ENCODE measurements at places on chromosomes 2 and 18.
A peak's percentile ranks its signal among the peaks of the same experiment; 100 is the strongest.

- DNase-seq = no peak
Observed at GRCh38 chr2:164747140-164747539, 94.5 kb downstream of the COBLL1 start.

DNA sequence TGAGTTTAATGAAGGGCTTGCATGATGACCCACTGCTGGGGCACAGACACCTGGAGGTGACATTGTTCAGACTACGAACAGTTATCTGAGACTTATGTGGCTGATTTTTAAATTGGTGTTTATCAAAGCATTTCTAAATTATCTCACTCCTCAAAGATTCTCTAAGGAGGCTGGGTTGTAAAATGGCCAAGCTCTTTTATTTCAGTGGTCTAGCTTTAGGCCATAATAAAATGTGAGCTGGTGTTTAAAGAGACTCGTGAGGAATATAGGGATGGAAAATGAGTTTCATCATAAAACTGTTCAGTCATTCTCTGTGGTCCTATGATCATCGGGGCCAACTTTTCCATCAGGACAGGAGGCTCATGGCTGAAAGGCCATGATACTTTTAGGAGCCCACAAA is 93.4 kb downstream of the SPP2 start:
- no peak for DNase-seq

GRCh38 chr2:191369034-191369433 is 123.8 kb downstream of the MYO1B start:
- DNase-seq = no peak

DNA sequence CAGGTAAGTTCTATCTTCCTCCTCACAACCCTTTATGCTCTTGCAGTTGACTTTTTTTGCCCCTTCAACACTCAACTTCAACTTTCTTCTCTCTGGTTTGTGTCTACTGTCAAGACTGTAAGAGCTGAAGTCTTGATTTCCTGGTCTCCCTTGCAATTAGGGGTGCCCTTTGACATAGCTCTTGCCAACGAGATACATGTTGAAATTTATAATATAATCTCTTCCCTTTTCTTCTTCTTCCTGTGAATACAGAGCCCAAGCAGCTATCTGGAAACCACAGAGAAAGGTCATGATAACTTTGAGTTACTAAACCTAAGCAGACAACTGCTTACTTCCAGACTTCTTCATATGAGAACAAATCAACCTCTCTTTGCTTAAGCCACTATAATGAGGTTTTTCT is 163.5 kb downstream of the MC4R start:
- no peak for DNase-seq

GRCh38 chr2:3486047-3487027 is 33.0 kb downstream of the ADI1 start:
- DNase-seq = no peak

- no peak for DNase-seq
Observed at GRCh38 chr2:33516456-33516995, 40.1 kb downstream of the RASGRP3 start.

GRCh38 chr2:156399224-156399949 is 36.8 kb upstream of the GPD2 start:
- DNase-seq = peak; percentile 11

DNA sequence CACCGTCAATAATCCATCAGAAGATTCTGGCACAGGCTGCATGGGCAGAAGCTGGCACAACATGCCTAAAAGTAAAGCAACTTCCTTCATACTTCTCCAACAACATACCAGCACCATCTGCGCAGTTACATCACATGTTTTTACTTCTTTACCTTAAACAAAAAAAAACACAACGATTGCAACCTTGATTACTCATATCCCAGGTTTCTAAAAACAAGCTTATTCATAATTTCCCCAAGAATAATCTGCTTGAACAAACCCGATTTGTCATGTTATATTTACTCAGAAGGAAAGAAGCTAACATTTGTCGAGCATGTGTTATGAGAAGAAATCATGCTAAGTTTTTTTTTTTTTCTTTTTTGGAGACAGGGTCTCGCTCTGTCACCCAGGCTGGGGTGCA is 54.7 kb downstream of the THADA start:
- no peak for DNase-seq
